ENCODE measurements at places on chromosomes 5 and 9.
A peak's percentile ranks its signal among the peaks of the same experiment; 100 is the strongest.

- no peak for DNase-seq
Observed at GRCh38 chr5:171858303-171858702, 72.7 kb downstream of the SMIM23 start.

GRCh38 chr5:129905473-129906176 is 1.4 kb downstream of the CHSY3 start:
- DNase-seq = no peak

DNA sequence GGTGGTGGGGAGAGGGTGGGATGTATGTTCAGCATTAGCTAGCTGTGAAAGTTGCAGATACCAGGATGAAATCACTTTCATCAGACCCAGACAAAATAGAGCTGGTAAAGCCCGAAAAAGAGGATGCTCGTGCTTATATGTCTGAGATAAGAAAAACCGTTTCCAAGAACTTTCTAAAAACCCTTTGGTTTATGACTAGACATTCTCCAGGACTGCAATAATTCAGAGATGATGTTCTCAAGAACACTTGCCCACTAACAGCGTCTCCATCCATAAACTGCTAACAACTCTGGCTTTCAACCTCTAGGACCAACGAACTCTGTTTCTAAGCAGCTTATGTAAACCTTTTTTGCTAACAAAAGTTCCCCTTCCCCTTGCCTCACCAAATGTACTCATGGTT is 8.4 kb upstream of the AMACR start:
- DNase-seq = no peak

DNA sequence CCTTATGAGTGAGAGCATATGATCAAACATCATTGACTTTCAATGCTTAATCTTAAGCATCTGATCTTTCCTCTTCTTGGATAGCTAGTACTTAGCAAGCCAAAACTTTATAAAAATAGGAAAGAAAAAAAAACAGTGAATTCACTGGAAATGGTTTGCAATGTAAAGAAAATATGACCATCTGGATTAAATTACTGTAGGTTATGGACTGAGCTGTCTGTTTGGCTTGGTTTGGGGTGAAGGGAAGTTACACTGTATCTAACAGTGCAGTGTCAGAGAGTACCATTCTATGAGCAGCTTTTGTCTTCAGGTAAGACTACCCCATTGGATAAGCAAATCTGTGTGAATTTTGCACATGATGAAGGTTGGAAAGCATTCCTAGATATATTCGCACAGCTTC is 151.4 kb downstream of the TLE1 start:
- DNase-seq = no peak

DNA sequence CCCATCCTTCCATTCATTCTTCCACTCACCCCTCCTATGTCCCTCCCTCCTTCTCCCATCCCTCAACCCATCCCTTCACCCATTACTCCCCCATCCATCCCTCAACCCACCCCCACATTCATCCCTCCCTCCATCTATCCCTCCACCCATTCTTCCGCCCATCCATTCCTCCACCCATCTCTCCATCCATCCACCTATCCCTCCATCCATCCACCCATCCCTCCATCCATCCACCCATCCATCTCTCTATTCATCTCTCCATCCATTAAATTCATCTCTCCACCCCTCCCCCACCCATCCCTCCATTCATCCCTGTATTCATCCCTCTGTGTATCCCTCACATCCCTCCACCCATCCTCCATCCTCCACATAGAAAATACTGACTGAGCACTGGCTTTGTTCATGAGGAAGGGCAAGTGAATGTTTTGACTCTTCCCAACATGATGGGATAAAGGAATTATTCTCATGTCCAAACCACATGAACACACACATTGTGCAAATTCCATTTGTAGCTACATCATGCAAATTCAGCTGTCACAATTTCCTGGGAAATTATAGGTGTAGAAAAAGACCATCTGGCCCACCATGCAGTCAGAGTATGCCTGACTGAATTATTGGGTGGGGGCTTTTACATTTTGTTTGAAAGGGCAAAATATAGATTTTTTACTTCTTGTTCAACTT is 6.9 kb upstream of the VAV2 start:
- no peak for DNase-seq

DNA sequence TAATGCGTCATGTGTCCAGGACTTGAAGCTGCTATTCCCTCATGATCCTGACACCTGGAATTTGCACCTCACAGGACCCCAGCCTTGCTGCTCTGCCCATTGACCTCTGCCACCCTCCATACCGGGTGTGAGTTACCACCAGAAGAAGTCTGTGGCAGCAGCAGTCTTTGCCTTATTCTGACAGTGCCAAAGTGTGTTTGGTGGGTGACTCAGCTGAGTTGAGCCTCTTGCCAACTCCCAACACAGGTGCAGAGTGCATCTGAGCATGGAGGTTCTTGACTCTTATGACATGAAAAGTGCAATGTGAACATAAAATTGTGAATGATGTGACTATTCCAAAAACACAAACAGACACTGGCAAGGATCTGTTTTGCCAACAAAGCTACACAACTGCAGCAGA is 1166.5 kb upstream of the CDH18 start:
- DNase-seq = no peak

DNA sequence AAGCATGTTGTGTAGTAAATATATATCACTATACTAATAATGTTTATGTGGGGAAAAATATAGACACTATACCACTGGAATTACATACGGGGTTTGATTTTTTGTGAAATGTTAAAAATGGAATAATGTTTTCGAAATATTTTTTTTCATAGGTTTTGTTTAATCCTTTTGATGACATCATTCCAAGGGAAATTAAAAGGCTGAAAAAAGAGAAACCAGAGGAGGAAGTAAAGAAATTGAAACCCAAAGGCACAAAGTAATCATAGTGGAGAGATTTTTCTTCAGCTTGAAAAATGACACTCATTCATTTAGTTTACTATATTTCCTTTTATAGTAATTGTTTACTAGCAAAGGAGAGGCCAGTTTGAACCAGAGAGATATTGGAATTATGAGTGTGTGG is 17.6 kb downstream of the CWC27 start:
- no peak for DNase-seq

GRCh38 chr9:115943431-115944165 is 210.0 kb upstream of the PAPPA start:
- no peak for DNase-seq

GRCh38 chr9:1221298-1221697 is 171.1 kb downstream of the DMRT2 start:
- DNase-seq = no peak

DNA sequence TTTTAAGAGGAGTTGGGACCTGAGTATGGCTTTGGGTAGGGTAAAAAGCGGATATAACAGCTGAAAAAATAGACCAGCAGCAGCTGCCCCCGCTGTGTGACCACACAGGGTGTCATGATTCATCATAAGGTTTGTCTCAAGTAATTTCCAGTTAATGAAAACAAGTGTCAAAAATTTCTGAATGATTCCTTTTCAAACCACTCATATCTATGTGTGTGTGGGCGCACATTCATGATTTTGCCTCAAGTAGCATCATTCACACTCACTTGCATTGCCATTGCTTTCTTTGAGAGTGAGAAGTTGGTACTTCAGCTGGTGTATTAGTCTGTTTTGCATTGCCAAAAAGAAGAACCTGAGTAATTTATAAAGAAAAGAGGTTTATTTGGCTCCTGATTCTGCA is 12.1 kb upstream of the TNFAIP8 start:
- DNase-seq = no peak

- peak; percentile 64 for DNase-seq
Observed at GRCh38 chr5:137888863-137889759, at the start of gene PKD2L2. Gene PKD2L2 (plus strand): TSS chr5:137889457. CDS start chr5:137889492, 35 bp downstream.

- peak; percentile 33 for DNase-seq
Observed at GRCh38 chr5:172683645-172684471, 42.8 kb downstream of the NEURL1B start.

GRCh38 chr5:112663146-112663545 is 74.5 kb upstream of the APC start:
- DNase-seq = no peak

- no peak for DNase-seq
Observed at GRCh38 chr5:10111571-10111970, 138.1 kb downstream of the ATPSCKMT start.

- DNase-seq = no peak
Observed at GRCh38 chr9:99628285-99628684, 193.4 kb upstream of the NR4A3 start.

GRCh38 chr5:74337254-74337983 is 303.1 kb downstream of the ENC1 start:
- no peak for DNase-seq

DNA sequence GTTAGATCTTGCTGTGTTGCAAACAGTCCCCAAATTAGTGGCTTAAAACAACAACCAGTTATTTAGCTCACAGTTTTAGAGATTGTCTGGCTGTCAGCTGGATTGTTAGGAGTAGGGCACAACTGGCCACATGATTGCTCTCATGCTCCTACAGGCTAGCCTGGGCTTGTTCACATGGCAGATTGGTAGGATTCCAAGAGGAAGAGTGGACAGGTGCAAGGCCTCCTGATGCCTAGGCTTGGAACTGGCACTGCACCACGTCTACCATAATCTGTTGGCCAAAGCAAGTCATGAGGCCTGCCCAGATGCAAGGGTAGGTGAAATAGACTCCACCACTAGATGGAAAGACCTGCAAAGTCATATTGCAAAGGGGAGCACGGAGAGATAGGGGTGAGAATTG is 76.4 kb downstream of the ACER2 start:
- no peak for DNase-seq

DNA sequence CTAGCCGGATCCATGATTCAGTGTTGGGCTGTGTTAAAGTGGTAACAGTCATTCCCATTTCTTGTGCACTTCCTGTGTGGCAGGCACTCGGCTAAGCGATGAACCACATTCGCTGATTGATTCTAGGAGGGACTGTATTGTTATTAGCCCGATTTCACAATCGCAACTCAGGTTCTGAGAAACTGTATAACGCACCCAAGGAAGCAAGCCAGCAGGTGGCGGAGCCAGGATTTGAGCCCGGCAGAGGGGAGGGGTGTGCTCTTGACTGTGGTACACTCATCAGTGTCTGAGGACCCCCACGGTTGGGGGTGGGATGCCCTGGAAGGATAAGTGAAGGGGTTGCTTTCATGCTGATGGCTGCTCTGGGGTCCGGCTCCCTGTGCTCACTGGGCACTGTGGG is 34.7 kb downstream of the LRSAM1 start:
- DNase-seq = no peak

- DNase-seq = no peak
Observed at GRCh38 chr9:34862836-34863235, 95.2 kb upstream of the PHF24 start.

- no peak for DNase-seq
Observed at GRCh38 chr5:2895876-2896275, 144.4 kb upstream of the IRX2 start.

- DNase-seq = no peak
Observed at GRCh38 chr9:110278080-110278707, 21.9 kb upstream of the TXN start.

- DNase-seq = no peak
Observed at GRCh38 chr9:105093685-105094084, 150.8 kb upstream of the SLC44A1 start.

GRCh38 chr9:76531231-76531780 is 72.3 kb downstream of the GCNT1 start:
- no peak for DNase-seq

DNA sequence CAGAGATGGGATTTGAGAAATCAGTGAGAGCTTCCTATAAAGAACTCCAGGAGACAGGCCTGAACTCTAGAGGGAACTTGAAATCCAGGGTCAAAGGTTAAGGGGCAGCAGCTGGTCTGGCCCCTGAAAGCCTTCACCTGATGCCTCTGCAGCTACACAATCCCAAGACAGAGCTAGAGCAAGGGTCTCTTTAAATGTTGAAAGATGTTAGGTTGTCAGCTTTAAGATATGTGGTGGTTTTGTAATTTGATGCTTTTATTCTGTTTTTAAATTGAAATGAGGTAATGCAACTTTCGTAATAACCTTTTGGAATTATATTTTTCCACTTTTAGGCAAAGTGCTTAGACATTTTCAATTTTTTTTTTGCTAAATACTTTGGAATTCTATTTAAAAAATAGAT is 2.4 kb downstream of the SOWAHA start:
- DNase-seq = no peak

GRCh38 chr5:154369682-154370081 is 76.1 kb upstream of the SAP30L start:
- no peak for DNase-seq

GRCh38 chr9:36193023-36193422 is 2.3 kb downstream of the CLTA start:
- DNase-seq = no peak

DNA sequence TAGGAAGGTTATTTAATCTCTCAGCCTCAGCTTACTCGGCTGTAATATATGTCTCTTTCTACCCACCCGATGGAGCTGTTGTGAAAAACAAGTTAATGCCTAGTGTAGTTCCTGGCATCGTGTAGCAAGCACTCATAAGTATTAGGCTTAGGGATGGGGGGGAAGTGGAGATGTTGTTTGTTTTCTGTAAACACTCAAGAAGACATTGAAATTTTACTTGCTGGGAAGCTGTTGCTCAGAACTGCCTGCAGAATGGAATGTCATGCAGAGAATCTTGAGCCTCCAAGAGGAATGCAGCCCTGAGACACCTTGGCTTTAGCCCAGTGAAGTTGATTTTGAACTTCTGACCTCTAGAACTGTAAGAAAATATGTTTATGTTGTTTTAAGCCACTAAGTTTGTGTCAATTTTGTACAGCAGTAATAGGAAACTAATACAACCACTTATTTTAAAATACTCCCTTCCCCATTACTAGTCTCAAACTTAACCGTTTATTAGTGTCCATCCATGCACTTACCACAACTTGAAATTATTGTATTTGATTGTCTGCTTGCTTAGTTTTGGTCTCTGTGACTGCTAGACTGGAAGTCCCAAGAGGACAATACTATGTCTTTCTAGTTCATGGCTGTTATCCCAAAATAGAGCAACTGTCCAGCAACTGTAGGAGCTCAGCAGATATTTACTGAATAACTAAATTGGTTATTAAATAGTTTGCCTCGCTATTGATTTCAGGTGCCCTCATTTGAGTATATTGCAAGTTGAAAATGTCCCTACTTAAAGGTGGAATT is 53.8 kb downstream of the MFAP3 start:
- DNase-seq = no peak

DNA sequence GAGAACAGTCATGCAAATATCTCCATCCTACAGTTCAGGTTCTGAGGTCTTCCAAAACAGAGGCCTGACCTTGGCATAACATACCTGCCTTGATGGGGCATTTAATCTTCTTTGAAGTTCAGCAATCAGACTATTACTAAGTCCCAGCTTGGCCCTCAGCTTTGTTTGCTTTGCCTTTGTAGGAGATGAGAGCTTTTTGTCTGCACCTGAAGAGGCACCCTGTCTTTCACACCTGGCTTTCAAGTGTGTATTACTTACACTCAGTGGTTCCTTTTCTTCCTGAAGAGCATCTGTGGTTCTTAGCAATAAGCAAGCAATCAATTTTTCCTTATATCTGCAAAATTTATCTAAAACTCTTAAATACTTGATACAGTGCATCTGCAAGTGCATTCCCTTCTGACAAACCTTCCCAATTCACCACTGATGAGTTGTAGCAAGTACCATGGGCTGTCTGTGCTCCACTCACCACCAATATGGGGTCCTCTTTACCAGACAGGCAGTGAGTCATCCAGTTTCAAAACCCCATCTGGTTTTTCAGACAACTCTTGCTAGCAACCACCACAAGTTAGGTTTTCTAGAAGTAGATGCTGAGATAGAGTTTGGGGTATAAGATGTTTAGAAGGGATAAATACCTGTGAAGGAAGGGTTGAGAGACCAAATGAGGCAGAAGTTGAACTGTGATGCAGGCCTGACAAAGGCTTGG is 100.2 kb downstream of the HINT1 start:
- no peak for DNase-seq

- no peak for DNase-seq
Observed at GRCh38 chr9:136728548-136729123, 14.1 kb downstream of the LCN10 start.

GRCh38 chr5:425714-426113 is 17.3 kb upstream of the EXOC3 start:
- DNase-seq = no peak

- DNase-seq = no peak
Observed at GRCh38 chr5:165565911-165566310, 2060.5 kb downstream of the MAT2B start.

All from activated CD4-positive, CD25-positive, alpha-beta regulatory T cell treated with anti-CD3 and anti-CD28 coated beads, Interleukin-2, amount 50 U/mL, for 16 hours (primary cell).